Choroid plexus epithelial cell (primary cell): ENCODE measurements at places on chromosomes 2 and 18.
A peak's percentile ranks its signal among the peaks of the same experiment; 100 is the strongest.

DNA sequence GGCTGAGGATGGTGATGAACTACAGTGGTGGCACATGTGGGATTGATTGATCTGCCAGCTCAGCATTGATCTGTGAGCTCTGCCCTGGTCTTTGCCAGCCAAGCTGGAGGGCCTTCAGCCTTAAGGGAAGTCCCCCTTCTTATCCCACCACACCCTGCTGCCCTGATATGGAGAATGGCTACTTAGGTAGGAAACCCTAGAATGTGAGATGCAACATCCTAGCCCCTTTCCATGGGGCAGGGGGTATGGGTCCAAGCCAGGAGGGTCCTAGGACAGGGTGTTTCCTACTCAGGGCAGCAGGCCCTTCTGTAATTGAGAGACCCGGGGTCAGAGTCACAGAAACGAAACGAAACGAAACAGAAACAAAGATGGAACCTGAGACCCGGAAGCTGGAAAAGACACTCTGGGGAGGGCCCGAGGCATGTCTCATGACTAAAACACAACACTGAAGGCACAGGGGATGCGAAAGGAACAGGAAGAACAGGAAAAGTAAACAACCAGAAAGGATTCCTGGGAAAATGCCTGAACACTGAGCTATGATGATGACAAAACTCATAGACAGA lies 16.9 kb upstream of the SULT1C2 start:
- DNase-seq, result peak; percentile 88

GRCh38 chr18:26103579-26103978 lies 13.2 kb upstream of the SS18 start:
- peak; percentile 6 for DNase-seq

- peak; percentile 90 for DNase-seq
Measured at GRCh38 chr2:12169721-12170120, 423.3 kb downstream of the LPIN1 start.

GRCh38 chr2:190465060-190465459 lies 56.9 kb downstream of the MFSD6 start:
- DNase-seq, result no peak

- DNase-seq, result peak; percentile 99
Measured at GRCh38 chr2:96531872-96532505, 4.6 kb upstream of the ARID5A start.

GRCh38 chr2:84964406-84965191 lies 6.4 kb upstream of the KCMF1 start:
- no peak for DNase-seq
